ENCODE measurements at places on chromosomes 2 and 18.

DNA sequence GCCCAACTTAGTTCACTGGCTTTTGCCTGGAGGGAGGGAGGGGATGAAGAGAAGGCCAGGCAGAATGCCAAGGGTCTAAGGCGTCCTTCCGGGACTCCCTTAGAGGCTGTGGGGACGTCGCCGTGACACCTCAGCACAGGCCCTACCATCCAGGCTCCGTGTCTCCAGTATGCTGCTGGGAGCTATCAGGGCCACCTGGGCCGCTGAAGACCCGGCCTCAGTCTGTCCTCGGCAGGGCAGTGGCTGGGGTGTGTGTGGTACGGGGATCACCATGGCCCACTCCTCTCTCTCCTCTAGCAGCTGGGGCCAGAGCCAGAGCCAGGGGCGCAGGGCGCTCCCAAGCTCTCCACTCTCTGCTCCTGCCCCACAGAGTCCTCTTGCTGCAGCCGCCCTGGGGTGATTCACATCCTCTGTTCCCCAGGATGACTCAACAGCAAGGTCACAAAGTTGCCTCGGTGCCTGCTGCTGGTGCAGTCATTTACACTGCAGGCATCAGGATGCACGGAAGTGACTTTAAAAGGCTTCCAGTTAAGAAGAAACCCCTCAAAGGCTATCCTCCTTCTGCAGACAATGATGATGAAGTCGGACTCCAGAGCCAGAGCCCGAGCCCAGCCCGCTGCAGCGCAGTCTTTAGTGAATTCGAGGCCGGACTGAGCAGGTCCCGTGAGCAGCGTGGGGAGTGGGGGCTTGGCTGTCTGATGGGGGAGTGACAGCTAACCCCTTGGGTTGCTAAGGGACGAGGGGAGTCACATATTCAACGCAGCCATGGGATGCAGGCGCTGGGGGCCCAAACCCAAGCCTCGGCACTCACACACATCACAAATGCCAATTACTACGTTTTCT is 31.9 kb downstream of the SNORC start:
- DNase-seq, result no peak

DNA sequence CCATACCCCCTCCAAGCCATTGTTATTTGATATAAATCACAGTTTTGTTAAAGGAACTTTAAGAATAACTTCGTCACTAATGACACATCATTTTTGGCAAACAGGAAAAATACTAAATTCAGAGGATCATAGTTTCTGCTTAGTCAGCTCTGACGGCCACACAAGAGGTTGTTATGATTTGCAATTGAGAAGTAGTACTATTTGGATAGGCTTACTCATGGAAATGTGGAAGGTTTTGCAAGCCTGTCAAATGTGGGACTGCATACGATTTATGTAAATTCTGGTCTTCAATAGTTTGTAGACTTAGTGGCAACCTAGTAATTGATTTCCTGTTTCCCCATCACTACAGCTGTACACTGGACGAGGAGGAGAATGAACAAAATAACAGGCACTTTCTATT is 108.1 kb downstream of the ARHGEF33 start:
- no peak for DNase-seq

- no peak for DNase-seq
Observed at GRCh38 chr2:204853905-204854304, 308.6 kb downstream of the PARD3B start.

DNA sequence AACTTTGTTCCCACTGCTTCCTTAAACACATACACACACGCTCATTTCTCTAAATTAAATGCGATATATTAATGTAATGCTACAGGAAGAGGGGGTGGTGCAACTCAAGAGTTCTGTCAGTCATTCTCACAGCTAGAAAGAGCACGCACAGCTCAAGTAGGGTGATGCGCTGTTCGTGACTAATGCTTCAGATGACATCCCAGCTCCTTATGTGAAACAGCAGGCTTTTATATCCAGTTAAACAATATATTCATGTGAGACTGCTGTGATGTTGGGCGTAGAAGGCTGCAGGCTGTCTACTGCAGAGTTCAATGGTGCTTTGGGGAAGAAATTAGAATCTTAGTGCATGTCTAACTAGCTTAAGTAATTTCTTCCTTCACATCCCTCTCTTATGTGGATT is 912.6 kb upstream of the FSHR start:
- DNase-seq, result no peak

- DNase-seq, result peak; percentile 81
Observed at GRCh38 chr18:58887613-58887963, 22.9 kb downstream of the ZNF532 start.

- DNase-seq, result no peak
Observed at GRCh38 chr2:210460322-210461227, 16.0 kb downstream of the LANCL1 start.

DNA sequence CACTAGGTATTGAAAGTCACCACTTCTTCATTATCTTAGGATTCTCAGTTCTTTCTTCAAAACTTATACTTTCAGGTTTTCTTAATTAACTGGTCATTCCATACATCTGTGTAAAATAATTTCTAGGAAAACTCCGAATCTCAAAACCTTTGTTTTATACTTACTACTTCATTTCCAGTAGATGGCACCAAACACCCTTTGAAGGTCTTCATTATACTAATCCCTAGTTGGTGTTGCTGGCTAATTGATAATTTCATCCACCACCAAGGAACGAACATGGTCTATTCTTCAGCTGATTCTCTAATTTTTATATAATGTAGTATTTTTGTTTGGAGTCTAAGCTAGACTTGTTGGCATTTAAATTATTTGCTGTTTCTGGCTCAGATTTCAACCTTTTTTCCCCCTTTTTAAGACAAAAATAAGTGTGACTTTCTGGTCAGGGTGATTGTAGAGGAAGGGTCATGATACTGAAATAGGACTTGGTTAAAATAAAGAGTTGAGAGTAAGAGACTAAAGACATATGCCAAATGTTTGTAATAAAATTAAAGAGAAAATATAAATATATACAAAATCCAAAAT is 2.8 kb upstream of the MXD1 start:
- no peak for DNase-seq

GRCh38 chr2:229921101-229921891 is 513 bp downstream of the TRIP12 start:
- peak; percentile 85 for DNase-seq

DNA sequence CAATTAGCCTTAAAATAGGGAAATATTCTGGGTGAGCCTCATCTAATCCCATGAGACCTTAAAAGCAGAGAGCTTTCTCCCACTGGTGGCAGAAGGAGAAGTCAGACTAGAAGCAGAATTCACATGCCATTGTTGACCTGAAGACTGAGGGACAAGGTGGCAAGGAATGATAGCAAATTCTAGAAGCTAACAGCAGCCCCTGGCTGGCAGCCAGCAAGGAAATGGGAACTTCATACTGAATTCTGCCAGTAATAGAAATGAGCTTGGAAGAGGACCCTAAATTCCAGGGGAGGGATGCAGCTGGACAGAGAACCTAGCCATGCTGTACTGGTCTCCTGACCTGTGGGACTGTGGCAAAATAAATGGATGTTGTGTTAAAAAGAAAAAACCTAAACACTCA is 19.5 kb downstream of the B3GNT7 start:
- DNase-seq, result no peak

- DNase-seq, result no peak
Observed at GRCh38 chr2:134611316-134611715, 107.5 kb downstream of the TMEM163 start.

GRCh38 chr2:2642906-2643890 is 312.1 kb upstream of the MYT1L start:
- no peak for DNase-seq

Measured in sciatic nerve (tissue), 2 donors.